Nasal cavity respiratory epithelium epithelial cell of viscerocranial mucosa (primary cell): ENCODE measurements at places on chromosomes 3 and 15. TPM values are rescaled to one million over a fixed set of nuclear protein-coding genes. Genes with fewer than 3 reads are reported as not detected.

Gene SPATA12
- not detected in 2 replicates for total RNA-seq

Gene GOLGA8H
- under 0.01 and 0.07 TPM in 2 replicates for total RNA-seq

Gene GRM7
- total RNA-seq: not detected in 2 replicates

Gene KLHDC8B
- 55.4 and 168 TPM in 2 replicates for total RNA-seq

Gene ALAS1
- total RNA-seq: 56.0 and 63.2 TPM in 2 replicates

Gene FLNB
- 557 and 1,029 TPM in 2 replicates for total RNA-seq

Gene SKOR1
- total RNA-seq: under 0.01 and 0.14 TPM in 2 replicates

Gene CPLX3
- not detected in 2 replicates for total RNA-seq

Gene U2SURP
- total RNA-seq: 56.4 and 81.9 TPM in 2 replicates

Gene PLCB2
- total RNA-seq: 0.14 TPM in 1 of 2 replicates, not detected in the other

Gene SLC33A1
- total RNA-seq: 59.7 and 81.7 TPM in 2 replicates

Gene TBC1D23
- total RNA-seq: 43.4 and 44.8 TPM in 2 replicates

Gene GOLGA8R
- 0.34 and 1.6 TPM in 2 replicates for total RNA-seq

Gene GUCA1C
- total RNA-seq: not detected in 2 replicates

Gene LEKR1
- total RNA-seq: 0.28 and 0.68 TPM in 2 replicates

Gene ESYT3
- total RNA-seq: 0.64 and 7.5 TPM in 2 replicates

Gene GPR171
- not detected in 2 replicates for total RNA-seq

Gene P2RY12
- not detected in 2 replicates for total RNA-seq

Gene LTK
- under 0.01 TPM in 1 of 2 replicates, not detected in the other for total RNA-seq

Gene COL6A5
- total RNA-seq: not detected in 2 replicates

Gene TRPM1
- under 0.01 and 0.68 TPM in 2 replicates for total RNA-seq

Gene DUOXA2
- not detected in 2 replicates for total RNA-seq

Gene CADM2
- 0.28 TPM in 1 of 2 replicates, not detected in the other for total RNA-seq

Gene HHLA2
- not detected in 2 replicates for total RNA-seq

Gene ACKR2
- total RNA-seq: 0.68 and 1.6 TPM in 2 replicates

Gene AGBL1
- not detected in 2 replicates for total RNA-seq

Gene TMEM108
- not detected in 2 replicates for total RNA-seq

Gene RETNLB
- total RNA-seq: not detected in 2 replicates
